Tibial nerve (tissue), 4 donors: ENCODE measurements at places on chromosomes 16 and 17. TPM values are rescaled to one million over a fixed set of nuclear protein-coding genes. Genes with fewer than 3 reads are reported as not detected.

GRCh38 chr16:561957-562938 is 2.1 kb downstream of the PRR35 start:
- no peak for DNase-seq

DNA sequence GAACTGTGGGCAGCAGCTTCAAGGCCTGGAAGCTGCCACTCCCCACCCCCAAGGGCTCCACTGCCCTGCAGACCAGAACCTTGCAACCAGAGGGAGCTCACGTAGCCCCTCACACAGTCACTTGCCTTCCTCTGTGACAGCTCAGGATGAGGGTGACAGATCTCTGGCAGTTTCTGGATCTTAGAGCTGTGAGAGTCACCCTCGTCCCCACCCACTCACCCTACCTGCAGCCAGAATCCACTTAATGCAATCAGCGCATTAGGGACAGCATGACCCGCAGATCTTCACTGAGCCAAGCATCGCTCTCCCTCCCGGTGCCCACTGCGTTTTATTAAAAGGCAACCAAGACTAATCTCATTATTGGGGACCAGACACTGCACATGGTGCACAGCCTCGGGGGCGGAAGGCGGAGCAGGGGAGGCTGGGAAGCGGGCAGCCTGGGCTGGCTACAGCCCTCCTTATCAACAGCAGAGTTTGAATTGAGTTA is 3.5 kb downstream of the CYB561 start:
- no peak for DNase-seq

DNA sequence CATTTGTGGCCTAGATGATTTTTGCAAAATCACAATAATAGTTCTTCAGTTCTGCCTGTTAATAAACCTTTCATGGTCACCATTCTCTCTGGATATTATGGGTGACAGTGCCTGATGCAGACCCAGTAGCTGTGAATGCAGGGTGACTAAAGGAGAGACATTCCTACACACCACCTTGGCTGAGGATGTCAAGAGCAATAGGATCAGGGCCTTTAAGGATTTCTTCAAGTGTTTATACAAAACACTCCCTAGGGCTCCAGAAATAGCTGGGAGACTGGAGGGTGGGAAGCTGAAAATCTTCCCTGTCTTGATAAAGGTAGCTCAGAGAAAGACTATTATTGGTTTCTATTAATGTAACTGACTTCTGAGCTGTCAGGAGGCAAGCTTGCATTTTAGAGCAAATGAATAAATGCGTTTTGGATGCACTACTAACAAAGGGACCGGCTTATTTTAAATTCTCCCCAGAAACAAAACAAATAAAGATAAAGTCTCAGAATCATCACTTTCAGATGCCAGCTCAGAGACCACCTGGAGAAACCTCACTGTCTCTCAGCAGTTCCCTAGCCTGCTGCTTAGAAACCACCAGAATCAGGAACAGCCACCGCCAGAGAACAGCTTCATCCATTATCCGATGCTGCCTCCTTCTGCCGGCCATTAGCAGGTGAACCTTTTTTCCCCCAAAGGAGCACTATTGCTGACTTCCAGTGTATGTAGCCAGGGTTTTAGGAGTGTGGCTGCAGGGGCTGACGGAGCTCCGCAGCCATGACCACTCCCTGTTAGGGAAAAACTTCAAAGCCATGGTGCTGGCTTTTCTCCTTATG is 171.4 kb upstream of the DYNLRB2 start:
- DNase-seq, result no peak

DNA sequence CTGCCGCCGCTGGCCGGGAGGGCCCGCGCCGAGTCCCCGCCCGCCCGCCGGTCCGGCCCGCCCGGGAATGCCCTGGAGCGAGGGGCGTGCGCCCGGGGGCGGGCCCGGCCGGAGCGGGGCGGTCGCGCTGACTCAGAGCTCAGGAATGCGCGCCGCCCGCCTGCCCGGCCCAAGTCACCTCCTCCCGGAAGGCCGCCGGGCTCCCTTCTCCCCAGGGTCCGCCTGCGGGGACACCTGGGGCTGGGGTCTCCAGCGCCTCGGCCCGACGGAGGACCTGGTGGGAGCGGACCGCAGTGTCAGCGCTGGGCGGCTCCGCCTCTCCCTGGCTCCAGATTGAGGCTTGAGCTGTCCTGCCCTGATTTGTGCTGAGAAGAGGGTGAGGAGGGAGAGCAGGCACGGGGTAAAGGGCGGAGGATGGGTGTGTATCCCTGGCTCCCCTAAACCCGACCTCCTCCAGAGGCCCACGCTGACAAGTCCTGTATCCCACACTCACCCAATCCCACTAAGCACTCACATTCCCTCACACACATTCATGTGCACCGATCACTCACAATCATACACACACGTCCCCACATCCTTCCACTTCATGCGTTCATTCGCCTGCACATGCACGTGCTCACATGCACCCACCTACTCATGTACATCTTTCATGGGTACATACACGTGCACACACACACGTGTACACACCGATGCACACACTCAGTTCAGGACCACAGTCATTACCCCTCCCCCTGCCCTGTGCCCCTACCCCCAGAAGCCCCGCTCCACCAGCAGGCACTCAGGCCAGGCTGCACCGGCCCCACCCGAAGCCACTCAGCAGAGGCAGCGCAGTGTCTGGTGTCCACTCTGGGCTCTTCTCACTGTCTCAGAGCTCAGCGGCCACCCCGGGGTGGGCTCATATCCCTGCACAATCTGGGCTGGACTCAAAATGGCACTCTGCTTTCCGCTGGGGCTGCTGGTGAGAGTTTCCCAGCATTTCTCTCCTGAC is at the start of gene RHBDF1:
RHBDF1 (minus strand) TSS at position 71 of the 988 bp plus-strand sequence. CDS start 7,616 bp downstream, outside the sequence.
- no peak for DNase-seq

DNA sequence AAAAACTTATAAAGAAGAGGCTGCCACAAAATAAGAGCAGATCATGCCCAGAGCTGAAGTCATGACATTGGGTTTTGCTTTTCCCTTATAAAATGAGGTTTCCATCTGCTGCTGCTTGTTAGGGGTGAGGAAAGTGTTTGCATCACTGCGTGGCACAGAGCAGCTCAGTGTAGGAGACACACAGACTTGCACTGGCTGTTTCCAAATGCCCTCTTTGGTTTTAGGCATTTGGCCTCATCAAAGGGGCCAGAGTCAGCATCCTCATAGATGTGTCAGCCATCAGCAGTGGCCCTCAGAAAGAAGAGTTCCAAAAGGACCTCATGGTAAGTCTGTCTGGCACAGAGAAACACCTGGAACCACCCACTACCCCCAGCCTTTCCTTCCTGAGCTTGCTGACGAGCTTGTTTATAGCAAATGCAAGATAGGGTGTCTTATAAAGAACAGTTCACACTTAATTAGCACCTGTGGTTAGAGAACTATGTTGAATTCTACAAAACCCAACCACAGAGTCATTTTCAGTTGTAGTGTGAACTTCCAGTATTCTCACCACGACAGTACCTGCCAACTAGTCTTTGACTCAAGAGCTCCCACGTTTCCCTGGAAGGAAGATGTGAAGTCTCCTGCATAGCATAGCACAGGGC is 17.0 kb downstream of the VWA3A start:
- DNase-seq, result no peak

DNA sequence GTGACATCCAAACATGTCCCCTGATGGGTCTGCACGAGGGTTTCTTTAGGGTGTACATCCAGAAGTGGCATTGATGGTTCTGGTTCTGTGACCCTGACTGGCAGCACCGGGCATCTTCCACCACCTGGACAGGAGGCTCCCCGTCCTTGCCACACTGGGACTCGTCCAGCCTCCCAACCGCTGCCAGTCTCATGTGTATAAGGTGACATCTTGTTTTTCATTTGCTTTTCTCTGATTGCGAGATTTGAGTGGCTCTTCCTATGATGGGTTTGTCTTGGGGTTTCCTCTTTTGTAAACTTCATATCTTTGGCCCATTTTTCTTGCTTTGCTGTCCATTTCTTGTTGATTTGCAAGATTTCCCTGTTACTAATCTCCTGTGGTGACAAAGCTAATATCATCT is 9.2 kb upstream of the LIMD2 start:
- DNase-seq, result no peak

GRCh38 chr16:30797670-30798309 is 10.8 kb upstream of the ZNF629 start:
- no peak for DNase-seq

HSD17B1 gene
- 3.6 TPM for total RNA-seq

DNA sequence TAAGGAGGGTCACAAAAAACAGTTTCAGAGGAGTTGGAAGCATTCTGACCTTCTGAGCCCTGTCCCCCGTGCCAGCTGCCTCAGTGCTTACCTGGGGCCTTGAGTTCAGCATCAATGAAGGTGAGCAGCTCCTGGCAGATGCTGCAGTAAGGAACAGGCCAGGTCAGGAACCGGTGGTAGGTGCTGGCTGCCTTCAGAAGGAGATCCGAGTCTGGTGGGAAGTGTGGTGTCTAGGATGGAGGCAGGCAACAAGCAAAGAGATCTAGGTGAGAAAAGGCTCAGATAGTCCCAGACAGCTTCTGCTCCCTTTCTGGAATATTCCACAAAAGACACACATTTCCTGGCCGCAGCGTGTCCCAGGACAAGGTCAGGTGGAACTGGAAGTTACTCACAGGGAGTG is 37.2 kb upstream of the PIK3R6 start:
- DNase-seq, result no peak

DNA sequence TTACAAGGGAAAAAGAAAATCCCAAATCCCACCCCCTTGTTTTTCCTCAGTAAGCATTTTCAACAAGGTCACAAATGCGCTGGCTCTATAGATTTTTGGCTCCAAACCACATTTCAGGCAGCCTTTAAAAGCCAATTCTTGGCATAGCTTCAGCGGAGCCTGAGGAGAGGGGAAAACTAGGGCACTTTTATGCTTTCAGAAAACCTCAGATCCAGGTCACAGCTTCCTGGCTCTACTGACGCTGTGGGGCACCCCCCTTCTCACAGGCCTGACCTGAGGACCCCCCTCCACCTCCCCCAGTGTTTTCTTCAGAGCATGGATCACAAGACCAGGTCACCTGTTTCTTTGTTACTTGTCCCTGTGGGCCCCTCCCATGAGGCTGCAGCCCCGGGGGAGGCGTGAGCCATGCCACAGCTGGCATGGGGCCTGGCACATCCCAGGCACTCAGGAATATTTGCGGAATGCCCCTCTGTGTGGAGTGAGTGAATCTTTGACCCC is 30.1 kb upstream of the MTSS2 start:
- no peak for DNase-seq

- DNase-seq, result no peak
These were observed 49.3 kb downstream of the CMIP start for GRCh38 chr16:81493755-81494433.

IL34 gene
- total RNA-seq, result 89.4 TPM

TBC1D3I gene
- not detected for total RNA-seq

TMEM238L gene
- total RNA-seq, result not detected

- DNase-seq, result no peak
These were observed 68.2 kb downstream of the SIAH1 start for GRCh38 chr16:48317026-48317425.

HS3ST4 gene
- 0.20 TPM for total RNA-seq

DNA sequence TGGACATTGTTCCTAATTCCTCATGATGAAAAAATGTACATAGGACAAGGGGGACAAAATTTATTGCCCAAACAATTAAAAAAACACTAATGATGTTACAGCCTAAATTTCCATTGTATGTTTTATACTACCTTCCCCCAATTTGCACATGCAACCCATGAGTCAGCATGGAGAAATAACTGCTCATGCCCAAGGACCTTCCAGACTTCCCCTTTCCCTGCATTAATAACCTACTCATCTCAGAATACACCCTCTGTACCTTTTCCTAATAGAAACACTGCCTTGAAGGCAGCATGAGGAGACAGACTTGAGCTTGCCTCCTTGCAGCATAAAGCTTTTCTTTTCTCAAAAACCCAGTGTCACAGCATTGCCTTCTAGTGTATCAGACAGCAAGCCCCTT is 2402.8 kb downstream of the TP53TG3F start:
- no peak for DNase-seq

RBFOX1 gene
- total RNA-seq, result not detected

CLDN9 gene
- 0.30 TPM for total RNA-seq

TBC1D3C gene
- total RNA-seq, result not detected

- DNase-seq, result no peak
These were observed 24.8 kb downstream of the MYO18A start for GRCh38 chr17:29155227-29155965.

PTX4 gene
- total RNA-seq, result not detected

DNA sequence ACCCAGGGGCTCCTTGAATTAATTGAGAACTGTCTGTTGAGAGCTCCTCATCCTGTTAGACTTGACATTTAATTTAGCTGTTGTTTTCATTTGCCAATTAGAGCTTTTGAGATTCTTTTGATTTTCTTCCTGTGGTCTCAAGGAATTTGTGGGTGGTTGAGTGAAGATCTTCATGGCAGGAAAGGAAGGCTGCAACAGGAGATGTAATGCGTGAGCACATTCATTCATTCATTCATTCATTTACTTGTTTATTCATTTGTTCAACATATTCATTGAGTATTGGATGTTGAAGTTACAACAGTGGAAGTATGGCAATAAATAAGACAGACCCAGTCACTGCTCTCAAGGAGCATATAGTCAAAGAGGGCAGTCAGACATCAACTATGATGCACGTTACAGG is 117.7 kb downstream of the PRKCB start:
- DNase-seq, result no peak

TMEM88 gene
- total RNA-seq, result 41.7 TPM

DNA sequence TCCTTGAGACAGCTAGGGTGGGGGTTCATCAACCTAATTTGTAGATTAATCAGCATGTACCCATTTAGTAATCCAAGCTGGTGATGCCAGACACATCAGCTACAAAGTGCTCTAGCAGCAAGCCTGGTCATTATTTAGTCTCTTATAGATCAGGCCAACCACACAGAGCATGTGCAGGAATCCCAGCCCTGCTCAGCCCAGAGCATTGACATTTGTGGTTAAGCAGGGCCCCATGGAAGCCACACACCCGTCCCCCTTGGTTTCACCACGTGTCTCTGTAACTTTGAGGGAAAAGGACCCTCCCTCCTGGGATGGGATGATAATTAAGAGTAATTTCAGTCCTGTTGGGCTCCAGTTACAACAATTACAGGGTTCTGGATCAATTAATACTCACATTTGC is 268.8 kb upstream of the RPL38 start:
- DNase-seq, result no peak

- DNase-seq, result no peak
These were observed 29.1 kb upstream of the MED13 start for GRCh38 chr17:62094175-62094574.
